ENCODE measurements at places on chromosomes 5 and 9.

- no peak for DNase-seq
These were observed 47.1 kb downstream of the CAST start for GRCh38 chr5:96709152-96709821.

GRCh38 chr5:144487761-144488160 is 317.1 kb downstream of the KCTD16 start:
- DNase-seq: no peak

DNA sequence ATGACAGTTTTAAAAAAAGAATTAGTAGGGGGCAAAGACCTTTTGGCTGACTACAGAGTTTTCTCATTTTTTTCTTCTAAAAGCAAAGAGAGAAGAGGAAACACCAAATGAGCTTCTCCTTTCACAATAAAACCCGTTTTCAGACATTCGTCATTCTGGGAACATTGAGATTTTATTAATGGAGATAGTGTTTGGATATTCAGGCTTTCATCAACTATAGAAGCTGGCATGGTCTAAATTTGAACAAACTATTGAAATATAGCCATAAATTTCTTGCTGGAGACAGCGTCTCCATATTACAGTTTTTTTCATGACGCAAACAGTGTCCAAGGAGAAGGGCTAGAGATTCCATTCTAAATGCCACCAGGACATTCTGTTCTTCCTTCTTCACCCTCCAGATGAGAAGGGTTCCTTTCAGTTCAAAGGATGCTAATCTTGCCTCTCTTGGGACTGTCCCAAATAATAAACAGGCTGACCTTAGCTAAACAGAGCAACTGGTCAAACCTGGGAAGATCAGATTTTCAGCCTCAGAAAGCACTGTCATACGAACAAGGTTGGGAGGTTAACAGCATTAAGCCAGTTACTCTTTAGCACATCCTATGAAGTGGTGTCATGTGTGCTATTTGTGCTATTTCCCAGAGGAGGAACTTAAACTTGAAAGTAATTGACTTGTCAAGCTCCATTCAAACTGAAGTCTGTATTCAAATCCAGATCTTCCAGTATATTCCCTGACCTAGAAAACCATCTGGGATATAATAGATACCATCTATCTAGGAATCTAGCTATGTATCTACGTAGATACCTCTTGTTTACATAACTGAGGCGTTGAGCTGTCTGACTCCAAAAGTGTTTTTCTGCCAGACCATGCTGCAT is 125.6 kb downstream of the LPAR1 start:
- DNase-seq: no peak

DNA sequence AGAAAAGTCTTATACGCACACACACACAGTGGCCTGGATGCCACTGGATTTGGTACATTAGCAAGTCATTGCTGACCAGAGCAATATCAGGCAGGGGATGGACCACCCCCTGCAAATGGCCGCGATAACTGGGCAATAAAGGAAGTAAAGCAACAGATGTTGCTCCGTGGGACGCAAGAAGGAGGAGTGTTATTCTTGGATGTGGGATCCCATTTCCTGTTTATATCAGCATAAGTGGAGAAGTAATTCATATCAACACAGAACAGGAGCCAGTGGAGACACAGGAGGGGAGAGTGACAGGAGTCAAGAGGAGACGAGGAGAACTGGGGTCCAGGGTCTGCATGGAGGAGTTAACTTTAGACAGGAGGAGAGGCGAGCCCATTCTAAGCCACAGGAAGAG is 18.4 kb downstream of the RUFY1 start:
- no peak for DNase-seq

- no peak for DNase-seq
These were observed 297.7 kb upstream of the WWC1 start for GRCh38 chr5:167993771-167994170.

DNA sequence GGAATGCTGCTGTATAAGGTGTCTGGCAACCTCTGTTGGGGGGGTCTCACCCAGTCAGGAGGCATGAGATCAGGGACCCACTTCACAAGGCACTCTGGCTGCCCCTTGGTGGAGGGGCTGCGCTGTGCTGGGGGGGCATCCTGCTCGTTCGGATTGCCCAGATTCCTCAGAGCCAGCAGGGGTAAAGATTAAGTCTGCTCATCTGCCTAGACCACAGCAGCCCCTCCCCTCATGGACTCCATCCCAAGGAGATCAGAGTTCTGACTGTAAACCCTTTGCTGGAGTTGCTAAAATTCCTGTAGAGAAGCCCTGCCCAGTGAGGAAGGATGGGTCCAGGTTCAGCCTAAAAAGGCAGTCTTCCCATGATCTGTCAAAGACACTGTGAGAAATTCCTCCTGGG is 262.0 kb upstream of the C9orf72 start:
- no peak for DNase-seq

- no peak for DNase-seq
These were observed 108.9 kb upstream of the LHFPL2 start for GRCh38 chr5:78757269-78758053.

DNA sequence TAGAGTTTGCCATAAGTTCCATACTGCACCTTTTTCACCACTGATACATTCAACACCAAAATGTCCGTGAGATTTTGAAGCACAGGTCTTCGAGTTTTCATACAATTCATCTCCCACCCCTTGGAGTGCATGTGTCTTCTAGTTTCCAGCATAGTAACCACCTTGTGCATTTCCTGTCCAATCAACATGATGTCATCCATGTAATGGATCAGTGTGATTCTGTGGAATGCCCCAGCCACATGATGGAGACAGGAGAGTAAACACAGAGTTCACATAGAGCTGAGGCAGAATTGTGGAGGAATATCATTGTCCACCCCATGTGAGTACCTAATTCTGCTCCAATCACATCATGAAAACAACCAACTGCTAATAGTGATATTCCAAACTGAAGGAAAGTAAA is 441.5 kb upstream of the CDH6 start:
- no peak for DNase-seq

GRCh38 chr5:148186248-148187003 is 16.4 kb upstream of the SPINK6 start:
- DNase-seq: no peak

DNA sequence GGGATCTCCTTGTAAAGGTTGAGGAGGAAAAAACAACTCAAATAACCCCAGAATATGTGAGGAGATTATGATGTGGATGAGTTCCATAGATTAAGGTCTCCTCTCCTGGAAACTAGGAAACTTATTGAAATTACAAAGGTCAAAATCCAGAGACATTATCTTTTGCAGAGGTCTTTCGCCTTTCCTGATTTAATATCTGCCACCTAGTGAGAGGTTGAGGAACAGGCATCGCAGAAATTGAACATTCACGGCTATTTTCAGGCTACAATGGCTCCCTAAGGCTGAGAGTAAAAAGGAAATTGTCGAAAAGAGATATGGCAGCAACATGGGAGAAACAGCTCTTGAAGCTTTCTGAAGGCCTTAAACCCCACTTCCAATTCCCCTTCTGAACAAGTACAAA is 127.5 kb upstream of the PLCXD3 start:
- peak; percentile 14 for DNase-seq

GRCh38 chr5:84149094-84149493 is 235.6 kb downstream of the EDIL3 start:
- DNase-seq: no peak

- DNase-seq: no peak
These were observed 470.2 kb downstream of the TMEM232 start for GRCh38 chr5:110256298-110256697.

DNA sequence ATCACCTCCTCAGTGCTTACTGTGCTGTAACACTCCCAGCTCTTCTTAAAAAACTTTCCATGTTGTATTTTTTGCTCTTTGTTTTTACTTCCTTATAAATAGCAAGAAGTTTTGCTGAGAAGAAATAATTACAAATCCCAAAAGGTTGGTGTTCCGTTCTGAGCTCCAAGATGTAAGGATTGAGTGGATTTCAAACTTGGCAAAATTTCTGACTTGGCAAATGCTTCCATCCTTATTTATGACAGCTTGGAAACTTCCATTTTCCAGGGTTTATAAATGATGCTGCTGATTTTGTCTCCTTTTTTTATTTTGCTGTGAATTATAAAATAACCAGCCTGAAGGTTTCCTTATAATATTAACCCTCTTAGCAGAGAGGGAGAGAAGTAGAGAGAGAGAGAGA is 151.9 kb downstream of the NTRK2 start:
- no peak for DNase-seq

DNA sequence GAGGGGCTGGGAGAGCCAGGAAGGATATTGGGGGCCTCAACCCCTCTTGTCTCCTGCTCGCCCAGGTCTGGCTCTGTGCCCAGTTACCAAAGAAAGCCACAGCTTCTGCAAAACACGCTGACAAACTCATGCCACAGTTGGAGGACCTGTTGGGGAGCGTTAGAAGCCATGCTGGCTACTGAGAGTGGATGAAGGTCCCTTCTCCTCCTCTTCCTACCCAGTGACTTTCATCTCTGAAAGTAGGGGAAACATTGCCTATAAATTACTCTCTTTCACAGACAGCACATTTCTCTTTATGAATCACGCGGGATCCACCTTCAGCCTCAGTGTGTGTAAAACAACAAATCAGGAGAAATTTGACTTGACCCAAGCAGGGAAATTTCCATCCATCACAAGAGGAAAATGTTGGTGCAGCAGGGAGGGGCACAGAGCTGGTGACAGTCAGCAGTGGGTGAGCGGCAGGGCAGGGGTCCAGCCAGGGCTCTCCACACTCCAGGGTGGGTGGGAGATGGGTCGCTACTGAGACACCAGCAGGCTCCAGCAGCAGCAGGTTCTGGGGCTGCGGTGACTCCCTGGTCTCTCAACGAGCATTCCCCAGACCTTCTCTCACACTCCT is 181.9 kb downstream of the FGF18 start:
- no peak for DNase-seq

GRCh38 chr5:143239882-143240518 is 163.5 kb downstream of the NR3C1 start:
- DNase-seq: no peak

DNA sequence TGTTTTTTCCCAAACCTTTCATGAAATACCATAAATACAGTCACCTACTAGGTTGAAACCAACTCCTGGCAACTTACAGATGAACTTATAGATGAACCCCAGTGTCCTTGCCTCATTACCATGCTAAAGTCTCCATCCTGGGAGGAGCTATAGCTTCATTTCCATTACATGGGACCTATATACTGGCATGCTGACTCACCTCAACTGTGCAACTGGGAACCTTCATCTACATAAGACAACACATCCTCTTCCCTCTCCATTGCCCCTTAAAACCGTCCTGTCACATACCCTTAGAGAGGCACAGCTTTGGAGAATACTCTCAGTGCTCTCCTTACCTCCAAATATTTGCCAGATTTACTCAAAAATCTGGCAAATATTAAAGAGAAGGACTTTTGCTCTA is 638.3 kb downstream of the HTR1A start:
- DNase-seq: no peak

DNA sequence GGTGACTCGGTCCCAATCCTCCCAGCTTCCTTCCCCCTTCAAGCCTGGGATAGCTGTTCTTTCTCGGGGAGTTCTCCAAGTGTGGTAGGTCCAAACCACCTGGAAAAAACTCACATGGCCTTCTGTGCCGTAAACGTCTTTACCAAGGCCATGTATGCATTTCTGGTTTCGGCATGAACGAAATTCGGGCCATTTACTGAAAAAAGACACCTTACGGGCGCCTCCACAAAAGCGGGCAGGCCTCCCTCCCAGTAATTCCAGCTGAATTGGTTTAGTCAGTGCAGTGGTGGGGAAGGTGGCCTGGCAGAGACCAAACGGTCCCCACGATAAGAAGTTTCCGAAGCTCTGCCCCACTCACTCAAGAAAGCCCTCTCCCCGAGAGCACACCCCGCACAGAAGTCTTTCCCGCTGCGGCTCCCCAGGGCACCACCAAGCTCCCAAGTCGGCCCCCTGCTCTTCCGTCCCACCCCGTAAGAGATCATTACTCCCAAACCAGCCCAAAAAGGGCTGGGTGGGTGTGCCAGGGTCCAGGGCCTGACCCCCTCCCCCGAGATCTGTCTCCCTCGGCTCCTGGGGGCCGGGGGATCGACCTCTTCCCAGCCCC is 86.3 kb upstream of the MELK start:
- DNase-seq: no peak

DNA sequence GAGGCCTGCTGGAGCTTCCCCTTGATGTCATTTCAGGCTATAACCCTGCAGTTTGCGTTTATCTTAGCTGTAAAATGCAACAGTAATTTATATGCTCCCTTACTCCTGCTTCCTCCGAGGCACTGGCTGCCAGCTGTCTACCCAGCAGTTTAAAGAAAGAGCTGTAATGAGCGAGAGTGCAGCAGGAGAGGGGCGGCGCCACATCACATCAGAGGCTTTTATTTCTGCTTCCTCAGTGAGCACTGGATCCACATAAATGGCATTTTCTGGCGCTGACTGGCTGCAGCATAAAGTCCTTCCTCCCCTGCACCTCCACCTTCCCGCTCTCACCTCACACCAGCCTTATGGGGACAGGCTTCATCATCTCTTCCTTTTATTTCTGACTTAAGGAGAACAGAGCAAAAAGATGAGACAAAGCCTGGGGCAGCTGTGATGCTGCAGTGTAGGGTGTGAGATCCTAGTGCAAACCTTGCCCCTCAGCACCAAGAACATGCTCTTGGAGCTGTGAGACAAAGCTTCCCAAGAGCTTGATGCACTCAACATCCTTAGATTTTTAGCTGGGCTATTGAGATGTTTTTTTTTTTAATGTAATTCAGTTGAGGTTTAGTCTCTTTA is 829.6 kb upstream of the ZNF608 start:
- peak; percentile 27 for DNase-seq
